Stimulated activated CD8-positive, alpha-beta memory T cell treated with anti-CD3 and anti-CD28 coated beads, Interleukin-4, amount 100 ng/mL, for 4 hours (primary cell): ENCODE measurements at places on chromosomes 1 and 21.

DNA sequence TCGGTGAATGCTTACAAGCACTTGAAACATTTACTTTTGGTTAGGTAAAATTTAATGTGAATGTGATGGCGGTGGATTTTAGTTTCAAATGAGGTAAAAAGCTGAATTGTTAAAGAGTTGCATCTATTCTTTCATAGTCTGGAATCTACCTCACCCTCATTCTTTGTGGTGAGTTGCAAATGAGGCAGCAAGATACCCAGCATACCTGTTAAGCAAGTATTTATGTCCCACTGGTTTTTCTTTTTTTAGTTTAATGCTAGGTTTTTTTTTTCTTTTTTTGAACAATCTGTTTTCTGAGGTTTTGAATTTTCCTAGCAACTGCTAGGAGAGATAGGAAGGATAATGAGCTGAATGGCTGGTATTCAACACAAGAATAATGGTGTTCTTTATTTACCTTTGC lies 127.9 kb upstream of the CACYBP start:
- DNase-seq: no peak

DNA sequence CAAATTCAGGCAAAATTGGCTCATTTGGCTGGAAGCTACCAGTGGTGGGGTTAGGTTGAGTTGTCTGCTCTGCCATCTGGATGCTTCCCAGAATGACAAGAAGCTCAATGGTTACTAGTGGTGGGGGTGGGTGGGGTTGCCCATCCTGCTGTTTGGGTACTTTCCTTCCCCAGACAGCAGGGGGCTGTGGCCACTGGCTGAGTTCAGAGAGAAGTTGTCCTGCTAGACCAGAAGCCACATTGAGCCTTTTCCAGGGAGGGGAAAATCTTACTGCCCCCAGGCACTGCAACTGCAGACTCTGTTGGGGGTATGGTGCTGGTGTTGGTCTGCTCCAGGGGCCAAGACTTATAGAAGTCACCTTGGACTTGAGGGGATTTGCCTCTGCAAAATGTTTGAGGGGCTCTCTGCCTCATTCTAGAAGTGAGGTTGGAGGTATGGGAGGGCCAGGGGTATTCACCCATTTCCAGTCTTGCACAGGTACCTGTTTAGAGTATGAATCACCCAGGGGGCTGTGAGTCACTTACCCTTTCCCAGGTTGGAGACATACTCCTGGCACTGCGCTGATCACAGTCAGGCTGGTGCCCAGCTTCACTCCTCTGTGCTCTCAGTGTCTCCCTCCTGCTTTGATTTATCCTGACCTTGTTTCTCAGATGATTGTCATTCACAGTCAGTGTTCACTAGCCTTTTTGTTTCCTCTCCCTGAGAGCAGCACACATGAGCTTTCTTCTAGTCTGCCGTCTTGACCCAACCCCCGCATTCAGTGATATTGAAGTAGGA lies 89.1 kb upstream of the NEGR1 start:
- no peak for DNase-seq

DNA sequence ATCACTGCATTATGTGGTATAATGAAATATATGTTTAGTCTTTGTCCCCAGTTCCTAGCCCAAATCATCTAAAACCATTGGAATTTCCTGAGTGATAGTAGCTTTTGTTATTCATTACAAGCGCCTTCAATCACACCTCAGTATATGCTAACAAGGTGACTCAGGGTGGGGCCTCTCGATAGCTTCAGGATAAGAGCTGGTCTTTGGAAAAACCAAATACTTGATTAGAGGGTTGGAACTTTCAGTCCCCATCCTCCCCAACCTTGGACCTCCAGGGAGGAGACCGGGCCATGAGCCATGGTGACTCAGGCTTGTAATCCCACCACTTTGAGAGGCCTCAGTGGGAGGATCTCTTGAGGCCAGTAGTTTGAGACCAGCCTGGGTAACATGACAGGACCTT lies 5.1 kb upstream of the BRDT start:
- no peak for DNase-seq

DNA sequence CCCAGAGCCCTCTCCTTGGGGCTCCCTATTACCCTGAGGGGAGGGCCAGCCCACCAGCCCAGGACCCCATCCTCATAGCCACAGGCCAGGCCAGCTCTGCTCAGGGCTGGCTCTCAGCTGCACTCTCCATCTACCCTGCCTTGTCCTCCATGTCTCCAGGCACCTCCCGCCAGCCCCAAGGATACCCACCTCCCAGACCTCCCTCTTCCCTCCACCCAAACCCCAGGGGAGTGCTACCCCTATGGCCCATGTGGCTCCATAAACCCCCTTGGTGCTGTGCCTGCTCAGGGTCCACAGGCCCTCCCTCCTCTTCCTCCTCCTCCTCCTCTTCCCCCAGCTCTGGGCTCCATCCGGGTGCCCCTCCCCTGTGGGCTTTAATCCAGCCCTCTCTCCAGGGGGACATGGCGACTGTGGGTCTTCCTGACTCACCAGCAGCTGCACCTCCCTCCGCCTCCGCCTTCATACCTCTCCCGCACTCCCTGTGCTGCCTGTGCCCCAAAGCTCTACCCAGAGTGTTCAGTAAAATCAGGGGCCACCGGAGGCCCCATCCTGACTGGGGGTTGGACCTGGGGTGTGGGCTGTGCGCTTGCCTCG lies 9.1 kb downstream of the YBEY start:
- DNase-seq: no peak

DNA sequence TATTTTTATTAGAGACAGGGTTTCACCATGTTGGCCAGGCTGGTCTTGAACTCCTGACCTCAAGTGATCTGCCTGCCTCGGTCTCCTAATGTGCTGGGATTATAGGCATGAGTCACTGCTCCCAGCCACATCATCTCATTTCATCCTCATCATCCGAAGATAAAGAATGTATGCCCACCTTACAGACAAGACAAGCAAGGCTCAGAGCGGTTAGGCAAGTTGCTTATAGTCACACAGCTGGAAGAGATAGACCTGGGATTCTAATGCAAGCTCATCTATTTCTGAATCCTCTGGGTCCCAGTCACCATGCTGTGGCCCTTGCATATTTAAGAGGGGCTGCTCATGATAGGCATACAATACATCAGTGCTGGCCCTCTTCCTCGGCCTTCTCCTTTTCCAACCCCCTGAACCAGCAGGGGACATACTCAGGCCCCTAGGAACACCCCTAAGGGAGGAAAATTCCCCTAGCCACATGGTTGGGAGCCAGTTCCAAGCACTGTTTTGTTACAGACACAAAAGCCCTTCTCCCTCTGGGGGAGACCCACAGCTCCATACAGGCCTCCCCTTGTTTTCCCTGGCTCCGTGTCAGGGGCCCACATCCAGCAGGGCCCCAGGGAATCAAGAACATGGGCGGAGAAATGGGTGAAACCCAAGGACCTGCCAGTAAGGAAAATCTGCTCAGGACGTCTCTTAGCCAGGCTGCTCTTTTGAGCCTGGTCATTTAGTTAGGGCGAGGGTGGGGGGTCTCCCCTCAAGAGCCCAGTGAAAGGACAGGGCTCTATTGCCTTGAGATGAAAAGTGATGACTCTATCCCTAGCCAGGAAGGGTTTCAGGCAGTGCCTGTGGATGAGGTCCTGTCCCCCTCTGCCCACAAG lies 6.9 kb downstream of the CSRP1 start:
- DNase-seq: no peak

DNA sequence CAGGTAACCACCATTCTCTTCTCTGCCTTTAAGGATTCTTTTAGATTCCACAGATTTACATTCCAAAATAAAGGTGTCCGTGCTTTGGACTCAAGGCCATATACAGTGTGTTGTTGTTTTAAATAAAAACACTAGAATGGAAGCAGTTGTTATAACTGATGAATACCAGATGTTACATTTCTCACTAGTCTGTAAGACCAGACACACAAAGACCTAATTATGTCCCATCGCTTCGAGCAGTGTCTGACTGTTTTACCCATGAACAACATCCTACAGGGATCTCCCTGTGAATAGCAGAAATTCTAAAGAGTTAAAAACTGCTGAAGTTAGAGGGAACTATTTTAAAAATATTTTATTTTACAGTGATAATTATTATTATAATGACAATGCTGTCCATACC lies 574.7 kb upstream of the ZP4 start:
- no peak for DNase-seq

DNA sequence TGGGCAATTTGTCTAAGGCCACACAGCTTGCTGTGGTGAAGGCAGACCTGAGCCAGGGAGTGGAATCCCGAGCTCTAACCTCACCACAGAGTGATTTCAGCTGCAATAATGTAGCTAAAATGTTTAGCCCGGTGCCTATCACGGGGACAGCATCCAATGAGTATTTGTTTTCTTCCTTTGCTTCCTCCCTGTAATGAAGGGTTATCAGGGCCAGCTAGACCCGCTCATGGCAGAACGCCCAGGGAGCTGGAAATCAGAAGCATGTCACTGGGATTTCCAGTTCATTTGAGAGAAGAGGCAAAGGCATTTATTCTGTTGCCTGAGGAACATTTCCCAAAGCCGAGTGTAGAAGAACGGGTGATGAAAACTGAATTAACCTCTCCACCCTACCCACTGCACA lies 183.1 kb downstream of the ZSCAN20 start:
- DNase-seq: no peak

DNA sequence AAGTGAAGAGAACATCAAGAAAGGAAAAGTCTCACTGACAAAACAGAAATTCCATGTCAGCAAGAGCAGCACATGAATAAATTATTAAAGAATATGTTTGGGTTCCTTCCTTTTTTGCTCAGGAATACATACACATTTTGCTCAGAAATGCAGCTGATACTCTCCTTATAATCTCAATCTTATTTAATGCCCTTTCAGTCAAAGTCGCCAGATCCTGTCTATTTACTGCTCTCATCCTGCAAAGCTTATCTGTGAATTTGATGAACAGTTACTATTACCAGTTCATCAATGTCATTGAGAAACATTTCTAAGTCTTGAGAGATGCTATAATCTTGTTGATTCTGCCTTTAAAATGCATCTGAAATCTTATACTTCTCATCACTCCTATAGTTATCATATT lies 543.1 kb upstream of the ZRANB2 start:
- no peak for DNase-seq

DNA sequence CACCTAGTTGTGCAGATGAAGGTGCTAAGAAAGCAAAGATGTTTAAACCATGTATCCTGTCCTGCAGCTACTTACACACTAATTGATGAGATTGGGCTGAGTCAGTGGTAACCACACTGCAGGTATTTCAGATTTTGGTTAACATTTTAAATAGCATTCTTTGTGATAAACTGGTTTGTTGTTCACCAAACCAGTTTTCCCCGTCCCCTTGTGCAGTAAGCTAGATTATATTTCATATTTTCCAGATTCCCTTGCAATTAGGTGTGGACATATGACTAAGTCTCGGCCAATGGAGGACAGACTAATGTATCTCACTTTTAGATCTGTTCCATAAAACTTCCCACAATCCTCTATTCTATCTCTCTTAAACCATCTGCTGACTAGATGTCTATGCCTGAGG lies 320.4 kb downstream of the RWDD3 start:
- no peak for DNase-seq

DNA sequence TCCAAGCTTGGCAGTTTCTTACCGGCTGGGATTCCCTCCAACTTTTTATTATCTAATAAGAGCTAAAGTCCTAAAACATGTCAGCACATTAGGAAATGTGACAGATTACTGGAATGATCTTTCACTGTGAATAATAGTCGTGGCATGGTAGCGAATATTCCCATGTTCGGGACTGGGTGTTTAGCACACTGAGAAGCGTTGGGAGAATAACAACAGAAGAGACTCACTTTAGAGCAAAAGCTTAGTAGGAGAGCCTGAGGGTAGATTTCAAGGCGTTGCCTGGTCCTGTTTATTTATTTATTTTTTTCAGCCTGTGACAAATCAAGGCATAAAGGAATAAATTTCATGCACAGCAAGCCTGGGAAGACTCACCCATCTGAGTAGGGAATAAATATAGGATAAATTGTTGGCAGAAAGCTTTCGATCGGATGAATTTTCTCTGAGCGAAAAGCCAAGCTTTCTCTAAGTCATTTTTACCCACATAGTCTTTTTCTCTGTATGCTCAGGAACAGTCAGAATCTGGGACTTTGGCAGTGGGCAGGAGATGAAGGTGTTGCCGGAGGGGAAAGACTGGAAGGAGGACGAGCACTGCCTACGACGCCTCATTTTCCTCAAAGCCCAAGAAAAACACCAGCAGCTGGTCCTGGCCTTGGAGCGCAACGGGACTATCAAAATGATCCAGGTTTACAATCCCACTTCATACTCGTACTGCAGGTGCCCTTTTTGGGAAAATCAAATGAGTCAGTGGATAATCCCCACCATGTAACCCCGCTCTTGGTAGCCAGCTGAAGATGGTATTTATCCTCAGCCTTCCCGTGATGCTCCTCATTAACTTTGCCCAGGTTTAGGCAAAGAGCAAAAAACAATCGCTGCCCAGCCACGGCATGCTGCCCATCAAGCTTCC lies 97.2 kb downstream of the WDR64 start:
- DNase-seq: no peak
